ENCODE measurements at places on chromosomes 7 and 10.

GRCh38 chr7:42618651-42619360, 293.1 kb downstream of the C7orf25 start:
- DNase-seq, result no peak

- DNase-seq, result no peak
These were observed 24.0 kb downstream of the COL26A1 start for GRCh38 chr7:101386558-101387231.

- DNase-seq, result no peak
These were observed 14.1 kb downstream of the SH2B2 start for GRCh38 chr7:102300643-102301221.

DNA sequence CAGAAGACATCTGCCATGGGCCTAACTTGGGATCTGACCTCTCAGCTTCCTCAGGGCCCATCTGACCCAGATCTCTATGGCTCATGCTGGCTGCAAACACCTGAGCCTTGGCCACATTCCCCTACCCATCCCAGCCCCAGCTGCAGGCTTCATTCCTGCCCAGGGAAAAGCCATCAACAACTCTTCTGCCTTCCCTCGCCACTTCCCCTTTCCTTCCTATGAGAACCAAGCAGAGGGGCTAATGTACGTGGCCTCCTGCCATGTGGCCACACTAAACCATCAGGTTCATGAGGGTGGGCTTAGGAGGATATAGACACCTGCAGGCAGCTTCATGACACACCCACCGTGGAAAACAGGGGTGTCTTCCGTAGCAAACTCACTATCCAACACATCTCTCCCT, 312.2 kb downstream of the GALNT17 start:
- DNase-seq, result no peak

- no peak for DNase-seq
These were observed 185.2 kb downstream of the WDR37 start for GRCh38 chr10:1241322-1241890.

GRCh38 chr10:75505840-75506506, 74.5 kb downstream of the LRMDA start:
- DNase-seq, result no peak

- no peak for DNase-seq
These were observed 64.5 kb downstream of the MCMBP start for GRCh38 chr10:119807960-119808697.

DNA sequence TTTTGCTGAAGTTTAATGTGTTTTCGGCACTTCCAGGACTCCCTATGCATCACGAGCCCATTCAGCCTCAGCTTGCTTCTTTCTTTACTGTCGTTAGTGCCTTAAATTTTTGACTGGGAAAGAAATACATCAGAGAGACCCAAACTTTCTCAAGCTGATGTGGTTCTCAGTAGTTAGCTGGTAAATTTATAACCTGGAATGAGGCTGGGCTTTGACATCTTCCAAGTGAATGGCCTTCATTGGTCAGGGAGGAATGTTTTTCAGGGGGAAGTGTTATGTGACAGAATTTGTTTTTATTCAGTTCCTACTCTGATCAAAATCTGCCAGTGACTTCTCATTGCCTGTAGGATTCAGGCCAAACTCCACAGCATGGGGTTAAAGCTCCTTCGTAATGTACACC, 296.9 kb downstream of the SORCS3 start:
- no peak for DNase-seq

DNA sequence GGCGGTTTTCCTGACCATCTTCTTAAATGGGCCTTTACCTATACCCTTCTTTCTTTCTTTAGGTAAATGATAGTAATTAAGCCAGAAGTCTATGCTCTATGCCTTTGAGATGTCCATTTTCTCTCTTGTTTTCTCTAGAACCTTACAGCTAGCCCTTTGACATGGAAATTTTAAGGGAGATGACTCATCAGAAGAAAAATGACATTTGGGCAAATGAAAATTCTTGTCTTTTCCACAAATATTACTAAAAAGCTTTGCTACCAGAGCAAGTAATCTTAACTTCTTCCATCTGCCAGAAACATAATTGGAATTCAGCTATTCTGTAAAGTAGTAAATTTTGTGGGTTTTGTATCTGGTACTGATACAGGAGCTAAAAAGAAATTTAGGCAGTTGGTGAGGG, 59.5 kb downstream of the CCDC3 start:
- no peak for DNase-seq

DNA sequence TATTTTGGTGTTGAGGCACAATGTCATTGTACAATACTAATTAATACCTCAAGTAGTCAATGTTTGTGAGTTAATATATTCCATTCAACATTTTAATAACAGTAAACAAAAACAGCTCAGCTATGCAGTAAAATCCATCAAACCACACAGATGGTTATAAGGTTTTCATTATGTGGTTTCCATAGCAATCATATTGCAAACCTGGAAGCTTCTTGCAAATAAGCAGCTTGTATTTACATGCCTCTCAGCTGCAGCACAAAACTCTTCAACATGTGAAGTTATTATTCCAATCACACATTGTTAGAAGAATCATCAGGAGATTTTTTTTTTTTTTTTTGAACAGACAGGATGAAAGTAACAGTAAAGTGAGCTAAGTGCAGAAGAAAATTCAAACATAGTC, 170.2 kb downstream of the SKAP2 start:
- no peak for DNase-seq
